ENCODE measurements at places on chromosomes 5 and 9. TPM values are rescaled to one million over a fixed set of nuclear protein-coding genes. Genes with fewer than 3 reads are reported as not detected.
A peak's percentile ranks its signal among the peaks of the same experiment; 100 is the strongest.

DNA sequence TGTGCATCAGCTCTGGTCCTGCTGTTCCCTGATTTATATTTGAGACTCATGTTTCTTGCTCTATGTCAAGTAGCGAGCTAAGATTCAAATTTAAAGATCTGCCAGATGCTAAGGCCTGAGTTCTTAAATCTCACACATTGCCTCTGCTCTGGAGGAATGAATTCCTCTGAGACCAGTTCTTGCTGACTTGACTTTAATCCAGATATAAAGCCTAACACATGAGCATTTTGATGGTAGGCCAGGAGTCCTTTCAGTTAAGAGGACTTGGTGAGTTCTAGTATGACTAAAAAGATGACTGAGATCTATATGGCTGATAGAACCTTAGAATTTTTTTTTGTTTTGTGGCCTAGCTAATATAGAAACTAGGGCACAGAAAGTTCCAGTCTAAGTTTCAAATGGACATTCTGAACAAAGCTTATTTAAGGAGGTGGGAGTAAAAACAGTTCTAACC lies 1.3 kb upstream of the INIP start:
- no peak for DNase-seq

DNA sequence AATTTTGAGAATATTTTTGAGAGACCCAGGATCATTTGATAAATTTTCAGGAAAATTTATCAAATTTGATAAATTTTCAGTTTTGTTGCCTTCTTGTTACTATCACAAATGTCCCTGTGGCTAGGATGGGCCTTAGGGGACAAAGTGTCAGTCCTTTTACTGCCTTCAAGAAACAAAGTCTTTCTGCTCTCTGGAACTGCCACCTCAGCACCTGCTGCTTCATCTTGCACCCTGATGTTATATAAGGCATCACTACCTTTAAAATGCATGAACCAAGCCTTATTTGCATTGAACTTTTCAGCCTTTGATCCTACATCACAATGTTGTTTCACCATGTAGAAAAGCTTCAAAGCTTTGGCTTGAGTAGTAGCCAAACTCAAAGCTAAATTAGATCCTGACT lies 123.0 kb upstream of the CNTLN start:
- no peak for DNase-seq

- peak; percentile 80 for DNase-seq
Measured at GRCh38 chr5:131795879-131796792, 681 bp downstream of the FNIP1 start.

DNA sequence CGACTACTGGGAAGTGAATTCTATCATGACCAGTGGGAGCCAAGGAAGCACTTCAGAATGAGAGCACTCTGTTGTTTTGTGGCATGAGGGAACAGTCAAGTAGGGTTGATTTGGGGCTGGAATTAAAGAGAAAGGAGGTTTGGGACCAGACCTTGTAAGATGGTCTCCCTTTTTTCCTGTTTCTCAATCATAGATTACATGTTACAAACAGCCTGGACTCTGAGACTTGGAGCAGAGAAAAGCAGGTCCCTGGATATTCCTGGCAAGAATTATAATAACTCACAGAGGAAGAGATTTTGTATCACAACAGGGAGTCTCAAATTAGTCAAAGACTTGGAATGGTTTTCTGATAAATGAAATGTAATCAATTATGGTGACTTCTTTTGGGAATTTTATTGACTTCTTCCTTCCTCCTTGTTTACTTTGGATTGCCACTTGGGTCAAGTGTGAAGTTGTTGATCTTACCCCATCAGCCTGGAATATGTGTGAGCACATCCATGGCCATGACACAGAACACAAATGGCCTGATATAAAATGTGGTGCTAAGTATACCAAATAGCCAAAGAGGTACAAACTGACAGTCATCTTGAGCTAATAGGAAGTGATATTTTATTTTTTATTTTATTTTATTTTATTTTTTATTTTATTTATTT lies 131.0 kb upstream of the OSMR start:
- DNase-seq: no peak

Gene AMBP
- 2.3 TPM for total RNA-seq

DNA sequence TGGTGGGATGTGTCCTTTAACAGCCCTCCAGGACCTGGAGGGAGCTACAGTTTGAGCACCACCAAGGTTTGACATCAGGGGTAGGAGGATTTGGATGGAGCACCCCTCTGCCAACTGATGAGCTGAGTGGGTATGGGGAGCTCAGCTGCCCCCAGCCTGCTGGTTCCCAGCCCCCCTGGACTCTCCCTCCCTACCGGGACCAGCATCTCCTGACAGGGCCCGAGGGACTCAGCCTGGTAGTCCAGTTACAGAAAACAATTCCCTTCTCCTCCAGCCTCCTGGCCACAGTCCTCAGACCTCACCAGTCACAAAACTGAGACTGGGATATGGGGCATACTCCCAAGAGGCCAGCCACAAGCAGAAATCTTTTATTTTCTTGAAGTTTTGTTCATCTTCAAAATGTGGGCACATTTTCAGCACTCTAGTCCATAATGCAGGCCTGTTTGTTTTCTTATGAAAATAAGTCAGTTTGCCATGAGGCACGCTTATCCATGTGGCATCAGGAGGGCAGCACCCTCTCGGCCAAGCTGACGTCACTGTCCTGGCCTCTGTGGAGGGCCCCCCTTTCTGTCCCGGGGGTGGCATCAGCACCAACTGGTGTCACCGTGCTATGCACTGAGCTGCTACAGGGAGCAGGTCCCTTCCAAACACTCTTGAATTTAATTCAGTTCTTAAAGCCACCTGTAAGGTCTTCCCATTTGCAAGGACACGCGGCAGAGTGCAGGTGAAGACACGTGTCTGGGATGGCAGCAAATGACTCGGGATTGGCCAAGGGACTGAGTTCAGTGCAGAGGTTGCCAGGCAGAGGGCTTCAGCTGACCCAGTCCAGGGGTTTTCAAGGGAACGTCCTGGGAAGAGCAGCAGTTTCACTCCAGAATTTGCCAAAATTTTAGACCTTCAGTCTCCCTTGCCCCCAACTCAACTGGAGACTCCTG lies 187.6 kb downstream of the GADD45G start:
- DNase-seq: no peak

DNA sequence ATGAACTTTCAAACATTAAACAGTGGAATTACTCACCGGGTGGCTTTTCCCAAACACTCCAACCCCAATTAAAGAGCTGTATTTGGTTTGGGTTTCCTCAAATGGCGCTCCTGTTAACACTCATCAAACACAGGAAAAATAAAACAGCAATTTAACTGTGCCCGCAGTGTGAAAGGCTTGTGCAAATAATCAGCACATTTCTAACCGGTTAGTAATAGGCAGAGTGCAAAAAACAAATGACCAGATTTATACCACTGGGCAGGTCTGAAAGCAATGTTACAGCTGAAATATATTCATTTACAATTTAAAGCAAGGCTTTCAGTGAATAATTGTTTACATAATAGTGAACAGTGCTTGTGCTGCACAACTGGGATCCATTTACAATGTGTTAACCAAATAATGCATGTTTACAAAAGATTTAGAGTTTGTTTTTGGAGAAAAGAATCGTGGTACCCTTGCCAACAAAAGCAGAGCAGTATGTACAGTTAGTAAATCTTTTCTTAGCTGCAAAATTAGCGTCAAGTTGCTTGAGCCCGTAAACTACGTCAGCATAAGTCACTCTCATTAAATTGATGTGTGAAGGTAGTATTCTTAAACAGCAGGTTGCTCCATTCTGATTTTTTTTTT lies 662.9 kb upstream of the ZNF608 start:
- DNase-seq: no peak

GRCh38 chr5:167177736-167178135 lies 1113.7 kb upstream of the WWC1 start:
- DNase-seq: no peak

Gene DIPK1B
- 3.8 TPM for total RNA-seq

Gene RMI1
- total RNA-seq: not detected

Gene SCGB3A2
- not detected for total RNA-seq

Gene PKN3
- total RNA-seq: 5.0 TPM

DNA sequence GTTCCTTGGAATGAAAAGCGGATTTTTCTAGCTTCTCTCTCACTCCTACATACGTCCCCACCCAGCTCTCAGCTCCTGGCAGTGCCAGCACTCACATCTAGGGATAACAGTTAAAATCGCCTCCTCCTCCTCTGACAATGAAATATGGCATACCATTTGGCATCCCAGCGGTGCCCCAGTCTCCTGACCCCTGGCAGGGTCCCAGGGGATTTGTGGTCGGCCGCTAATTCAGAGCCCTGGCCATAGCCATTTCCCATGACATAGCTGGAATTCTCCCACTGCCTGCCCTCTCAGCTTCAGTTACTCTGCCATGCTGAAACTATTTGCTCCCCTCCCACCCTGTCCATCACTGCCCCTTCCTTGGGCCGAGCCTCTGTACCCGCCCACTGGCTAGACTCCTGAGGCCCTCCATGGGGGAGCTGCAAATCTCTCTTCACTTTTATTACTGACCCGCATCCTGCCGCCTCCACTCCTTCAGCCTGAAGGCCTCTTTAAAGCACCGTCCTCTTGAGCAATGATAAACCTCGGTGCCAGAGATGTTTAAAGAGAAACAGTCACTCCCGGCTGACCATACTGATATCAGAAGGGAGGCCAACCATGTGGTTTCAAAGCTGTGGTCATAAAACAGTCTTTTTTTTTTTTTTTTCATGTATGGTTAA lies 139.8 kb downstream of the SLIT3 start:
- DNase-seq: no peak

GRCh38 chr5:69170495-69170894 lies 3.5 kb downstream of the CCNB1 start:
- no peak for DNase-seq

GRCh38 chr5:65926893-65927292 lies 518 bp downstream of the ERBIN start:
- no peak for DNase-seq

- no peak for DNase-seq
Measured at GRCh38 chr9:87543251-87543650, 45.6 kb downstream of the DAPK1 start.

DNA sequence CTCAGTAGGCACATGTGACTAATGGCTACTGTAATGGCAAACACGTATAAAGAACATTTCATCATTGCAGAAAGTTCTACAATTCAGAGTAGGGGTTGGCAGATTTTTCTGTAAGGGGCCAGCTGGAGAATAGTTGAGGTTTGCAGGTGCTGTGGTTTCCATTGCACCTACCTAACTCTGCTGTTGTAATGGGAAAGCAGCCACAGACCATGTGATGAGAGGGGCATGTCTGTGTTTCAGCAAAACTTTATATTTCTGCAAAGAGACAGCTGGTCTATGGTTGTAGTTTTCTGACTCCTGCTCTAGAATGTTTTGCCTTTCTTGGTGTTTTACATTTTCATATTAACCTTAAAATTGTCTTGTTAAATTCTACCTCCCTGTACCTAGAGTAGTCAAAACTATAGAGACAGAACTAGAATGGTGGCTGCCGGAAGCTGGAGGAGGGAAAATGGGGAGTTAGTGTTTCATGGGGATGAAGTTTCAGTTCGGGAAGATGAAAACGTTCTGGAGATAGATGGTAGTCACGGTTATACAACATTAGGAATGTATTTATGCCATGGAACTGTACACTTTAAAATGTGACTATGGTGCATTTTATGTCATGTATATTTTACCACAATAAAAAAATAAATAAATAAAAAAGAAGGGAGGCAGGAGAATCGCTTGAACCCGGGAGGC lies 44.3 kb downstream of the NUP214 start:
- no peak for DNase-seq

DNA sequence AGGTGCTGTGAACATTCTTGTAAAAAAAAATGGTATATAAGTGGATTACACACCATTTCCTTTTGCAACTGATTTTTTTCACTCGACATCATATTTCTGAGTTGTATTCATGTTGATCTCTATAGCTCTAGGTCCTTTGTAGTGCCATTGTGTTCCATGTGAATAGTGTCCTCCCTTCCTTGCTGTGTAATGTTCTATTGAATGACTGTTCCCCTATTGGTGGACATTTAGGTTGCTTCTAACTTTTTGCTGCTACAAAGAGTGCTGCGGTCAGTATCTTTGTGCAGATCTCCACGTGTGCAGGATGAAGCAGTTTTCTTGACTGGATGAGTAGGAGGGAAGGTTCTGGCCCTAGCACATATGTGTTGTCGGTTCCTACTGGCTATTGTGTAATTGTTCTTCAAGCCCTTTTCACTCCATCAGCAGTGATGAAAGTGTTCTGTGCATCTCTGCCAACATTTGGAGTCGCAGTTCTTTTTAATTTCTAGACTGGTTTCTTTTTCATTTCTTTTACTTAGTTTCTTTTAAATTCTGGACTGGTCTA lies 20.2 kb downstream of the DAB2IP start:
- no peak for DNase-seq

DNA sequence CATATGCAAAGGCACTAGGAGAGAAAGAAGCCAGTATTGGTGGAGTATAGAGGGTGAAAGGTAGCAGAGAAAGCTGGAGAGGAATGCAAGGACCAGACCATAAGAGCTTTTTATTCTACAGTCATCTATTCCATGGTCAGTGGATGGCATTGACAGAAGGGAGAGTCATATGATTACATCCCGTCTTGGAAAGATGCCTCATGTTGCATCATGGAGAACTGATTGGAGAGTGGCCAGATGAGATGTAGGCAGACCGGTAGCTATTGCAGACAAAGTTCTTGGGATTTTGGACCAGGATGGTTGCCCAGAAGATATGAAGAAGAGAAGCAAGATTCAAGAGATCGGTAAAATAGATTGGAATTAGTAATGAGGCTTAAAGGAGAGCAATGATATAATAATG lies 260.7 kb downstream of the CHSY3 start:
- no peak for DNase-seq

Gene IGFBPL1
- 4.8 TPM for total RNA-seq

Gene ARID3C
- not detected for total RNA-seq

Gene OR1J2
- not detected for total RNA-seq

DNA sequence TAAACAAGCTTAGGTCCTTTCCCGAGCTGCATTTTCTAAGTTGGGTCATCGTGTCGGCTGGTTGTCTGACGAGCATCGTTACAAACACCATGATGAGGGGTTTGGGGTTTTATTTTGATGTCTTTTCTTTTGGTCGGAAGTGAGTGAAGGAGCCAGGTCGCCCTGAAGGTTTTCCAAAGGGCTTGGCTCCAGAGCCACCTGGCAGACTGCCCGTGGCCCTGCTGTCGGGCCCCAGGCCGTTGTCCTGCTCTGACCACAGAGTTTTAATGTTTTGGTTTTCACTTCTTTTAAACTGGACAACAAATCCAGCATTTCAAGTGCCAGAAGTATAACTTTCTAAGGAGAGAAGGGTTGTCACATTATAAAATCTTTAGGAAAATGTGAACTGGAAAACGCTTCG lies 42.3 kb downstream of the TENT4A start:
- no peak for DNase-seq

DNA sequence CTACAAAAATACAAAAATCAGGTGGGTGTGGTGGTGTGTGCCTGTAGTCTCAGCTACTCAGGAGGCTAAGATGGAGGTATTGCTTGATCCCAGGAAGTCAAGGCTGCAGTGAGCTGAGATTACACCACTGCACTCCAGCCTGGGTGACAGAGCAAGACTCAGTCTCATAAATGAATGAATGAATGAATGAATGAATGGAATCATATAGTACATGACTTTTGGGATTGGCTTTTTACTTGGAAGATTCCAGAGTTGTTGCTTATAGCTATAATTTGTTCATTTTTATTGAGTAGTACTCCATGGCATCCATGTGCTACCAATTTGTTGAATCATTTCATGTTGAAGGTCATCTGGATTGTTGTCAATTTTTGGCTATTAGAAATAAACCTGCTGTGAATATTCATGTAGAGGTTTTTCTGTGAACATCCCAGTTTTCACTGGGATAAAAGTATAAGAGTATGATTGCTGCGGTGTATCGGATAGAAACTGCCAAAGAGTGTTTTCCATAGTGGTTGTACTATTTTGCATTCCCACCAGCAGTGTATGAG lies 19.9 kb downstream of the ERBIN start:
- DNase-seq: no peak

Gene FBXL7
- 7.9 TPM for total RNA-seq

Data from stomach (tissue), 19 donors.